Type B pancreatic cell (in vitro differentiated cells): ENCODE measurements at places on chromosomes 5 and 9.

DNA sequence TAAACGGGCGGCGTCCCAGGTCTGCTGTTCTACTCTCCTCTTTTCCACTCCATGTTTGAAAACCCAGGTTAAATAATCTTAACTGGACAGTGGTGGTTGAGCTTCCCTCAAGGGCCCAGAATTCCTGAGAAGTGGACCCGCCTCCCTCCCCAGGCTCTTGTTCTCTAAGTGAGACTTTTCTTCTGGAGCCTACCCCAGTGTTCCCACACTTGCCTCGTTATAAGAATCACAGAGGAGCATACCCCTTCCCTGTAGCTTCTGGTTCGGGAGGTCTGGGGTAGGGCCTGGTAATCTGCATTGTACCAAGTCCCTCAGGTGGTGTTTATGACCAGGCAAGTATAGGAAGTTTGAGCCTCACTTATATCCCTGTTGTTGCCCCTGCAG, 12.0 kb downstream of the PSD2 start:
- no peak for DNase-seq

DNA sequence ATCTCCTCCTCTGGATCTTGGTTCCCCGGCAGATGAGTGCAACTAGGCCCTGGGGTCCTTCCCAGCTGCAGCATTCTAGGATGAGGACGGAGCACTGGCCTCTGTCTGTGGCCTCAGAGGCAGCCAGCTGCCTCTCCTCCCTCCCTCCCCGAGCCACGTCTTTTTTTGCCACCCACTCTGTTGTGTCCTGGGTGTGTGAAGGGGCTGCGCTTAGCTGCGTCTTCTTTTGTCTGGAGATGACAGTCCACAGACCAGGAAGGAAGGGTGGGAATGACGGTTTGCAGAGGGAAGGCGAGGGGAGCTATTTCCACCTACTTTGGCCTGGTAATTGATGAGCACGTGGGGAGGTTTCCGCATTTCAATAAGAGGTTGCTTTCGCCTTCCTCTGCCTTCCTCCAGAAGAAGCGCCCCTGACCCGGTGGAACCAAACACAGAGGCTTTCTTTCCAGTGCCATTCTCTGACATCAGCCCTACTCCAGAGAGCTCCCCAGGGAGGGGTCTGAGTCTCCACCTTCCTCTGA, 34.5 kb upstream of the GABRP start:
- DNase-seq = peak; percentile 27

GRCh38 chr9:85432599-85432998, 309.2 kb downstream of the AGTPBP1 start:
- DNase-seq = no peak

- DNase-seq = no peak
Observed at GRCh38 chr9:98280574-98280973, 25.1 kb upstream of the TBC1D2 start.

DNA sequence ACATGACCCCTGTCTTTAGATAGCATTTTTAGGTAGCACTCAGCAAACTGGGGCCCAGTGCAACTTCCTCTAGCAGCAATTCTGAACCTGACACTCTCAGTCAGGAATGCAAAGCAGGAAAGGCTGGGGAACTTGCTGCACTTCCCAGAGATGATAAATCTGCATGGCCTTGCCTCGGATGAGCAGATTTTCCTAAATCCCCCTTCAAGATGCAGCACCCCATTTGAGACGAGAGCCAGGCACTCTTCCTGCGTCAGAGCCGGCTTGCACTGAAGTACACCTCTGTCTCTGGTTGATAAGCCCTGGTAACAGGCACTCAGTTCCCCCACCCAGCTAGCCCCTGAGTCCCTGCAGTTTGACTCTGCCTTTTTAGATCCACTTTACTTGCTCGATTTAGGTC, 296.7 kb upstream of the PANK3 start:
- DNase-seq = no peak

DNA sequence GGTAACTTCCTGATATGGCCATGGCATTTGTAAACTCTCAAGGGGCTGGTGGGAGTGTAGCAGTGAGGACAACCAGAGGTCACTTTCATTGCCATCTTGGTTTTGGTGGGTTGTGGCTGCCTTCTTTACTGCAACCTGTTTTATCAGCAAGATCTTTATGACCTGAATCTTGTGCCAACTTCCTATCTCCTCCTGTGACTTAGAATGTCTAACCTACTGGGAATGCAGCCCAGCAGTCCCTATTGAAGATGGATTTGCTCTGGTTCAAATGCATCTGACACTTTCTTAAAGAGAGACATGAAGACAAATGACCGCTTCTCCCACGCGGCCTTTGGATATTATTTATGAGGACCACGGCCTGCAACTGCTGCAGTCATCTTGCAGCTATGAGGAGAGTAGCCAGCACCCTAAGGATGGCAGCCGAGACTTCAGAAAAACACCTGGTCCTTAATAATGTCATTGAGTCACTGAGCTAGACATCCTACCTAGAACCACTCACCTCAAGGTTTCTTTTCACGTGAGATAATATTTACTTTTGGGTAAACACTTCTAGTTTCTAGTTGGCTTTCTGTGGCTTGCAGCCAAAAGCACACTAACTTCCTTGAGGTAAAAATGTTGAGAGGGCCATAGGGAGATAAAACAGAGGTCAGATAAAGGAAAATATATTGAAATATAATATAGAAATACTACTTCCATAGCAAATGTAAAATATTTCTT, 28.2 kb downstream of the CETN3 start:
- DNase-seq = no peak

- no peak for DNase-seq
Observed at GRCh38 chr5:160036243-160036642, 27.3 kb downstream of the TTC1 start.

DNA sequence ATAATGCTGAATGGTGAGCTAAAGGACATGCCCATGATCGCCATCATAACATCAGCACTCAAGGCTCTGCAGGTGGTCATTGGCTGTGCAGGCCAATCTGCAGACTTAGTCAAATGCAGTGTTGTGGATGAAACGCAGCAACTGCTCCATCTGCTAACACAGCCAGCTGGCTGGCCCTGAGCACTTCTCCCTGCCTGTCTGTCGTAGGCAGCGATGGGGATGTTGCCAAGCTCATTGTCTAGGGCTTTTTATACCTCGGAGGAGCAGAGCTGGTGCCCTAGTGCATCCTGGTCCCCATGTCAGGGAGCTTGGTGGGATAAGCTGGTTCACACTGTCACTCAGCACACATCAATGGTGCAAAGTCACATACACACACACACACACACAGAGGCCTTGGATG, 189.4 kb downstream of the TENT4A start:
- no peak for DNase-seq

- DNase-seq = no peak
Observed at GRCh38 chr9:93918061-93918460, 37.1 kb downstream of the BARX1 start.

DNA sequence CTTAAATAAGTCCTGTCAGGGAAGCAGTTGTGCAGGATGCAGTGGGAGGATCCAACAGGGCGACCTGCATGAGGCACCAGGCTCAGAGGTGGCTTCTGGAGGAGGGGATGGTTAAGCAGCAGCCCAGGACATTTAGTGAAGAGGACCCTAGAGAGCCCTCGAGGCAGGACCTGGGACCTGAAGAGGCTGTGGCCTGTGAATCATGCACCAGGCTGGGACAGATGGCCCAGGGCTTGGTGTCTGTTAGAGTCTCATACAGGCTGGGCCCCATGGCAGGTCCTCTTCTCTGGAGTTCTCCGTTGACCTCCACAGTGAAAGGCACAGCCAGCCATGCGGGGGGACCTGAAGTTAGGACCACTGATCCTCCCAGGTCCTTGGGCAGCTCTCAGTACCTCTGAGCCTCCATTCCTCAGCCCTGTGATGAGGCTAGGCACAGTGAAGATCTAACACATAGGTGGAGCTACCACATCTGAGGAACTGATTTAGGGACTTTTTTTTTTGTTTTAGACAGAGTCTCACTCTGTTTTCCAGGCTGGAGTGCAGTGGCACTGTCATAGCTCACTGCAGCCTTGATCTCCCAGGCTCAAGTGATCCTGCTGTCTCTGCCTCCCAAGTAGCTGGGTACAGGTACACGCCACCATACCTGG, 60.8 kb upstream of the GARNL3 start:
- no peak for DNase-seq

GRCh38 chr5:150149618-150150017, 6.0 kb downstream of the PDGFRB start:
- no peak for DNase-seq

DNA sequence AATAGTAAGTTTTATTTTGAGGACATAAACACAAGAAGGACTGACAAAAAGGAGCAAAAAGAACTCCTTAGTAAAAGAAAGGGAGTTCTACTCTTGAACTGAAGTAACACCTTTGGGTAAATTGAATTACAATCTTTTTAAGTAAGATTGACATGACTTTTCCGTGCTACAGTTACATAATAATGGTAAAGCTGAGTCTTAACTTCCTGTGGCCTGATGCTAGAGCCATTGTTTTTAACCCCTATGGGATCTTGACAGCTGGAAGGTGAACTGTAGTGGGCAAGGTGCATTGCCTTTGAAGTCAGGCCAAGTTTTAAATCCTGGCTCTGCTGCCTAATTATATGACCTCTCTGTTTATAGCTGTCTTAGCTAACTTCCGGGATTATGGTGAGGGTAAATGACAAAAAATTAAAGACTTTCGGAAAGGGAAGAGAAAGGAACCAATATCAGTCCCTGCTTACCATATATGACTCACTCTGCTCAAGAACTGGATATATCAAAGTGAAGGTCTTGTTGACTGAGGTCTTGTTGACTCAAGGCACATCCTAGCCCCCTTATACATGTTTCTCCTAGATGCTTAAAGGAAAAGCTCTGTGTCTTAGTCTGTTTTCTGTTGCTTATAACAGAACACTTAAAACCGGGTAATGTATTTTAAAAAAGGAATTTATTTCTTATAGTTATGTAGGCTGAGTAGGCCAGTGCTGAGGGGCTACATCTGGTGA, 6.8 kb downstream of the HSD17B4 start:
- DNase-seq = no peak

GRCh38 chr9:134123764-134124128, 12.1 kb upstream of the WDR5 start:
- DNase-seq = no peak

DNA sequence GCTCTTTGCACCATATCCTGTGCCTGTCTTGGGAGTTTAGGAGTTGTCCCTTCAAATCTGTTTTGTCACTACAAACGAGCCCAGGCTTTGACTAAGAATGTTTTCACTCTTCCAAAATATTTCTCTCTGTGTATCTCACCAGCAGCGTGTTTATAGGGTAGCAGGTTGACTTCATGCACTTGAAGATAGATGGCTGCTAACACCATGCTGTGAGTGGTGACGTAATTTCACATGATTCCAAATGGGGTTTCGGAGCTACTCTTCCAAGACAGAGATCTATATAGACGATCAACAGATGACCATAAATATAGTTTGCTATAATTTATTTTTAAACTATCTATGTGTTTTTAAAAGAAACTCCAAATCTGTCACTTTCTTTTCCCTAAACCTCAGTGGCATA, 30.6 kb downstream of the RORB start:
- no peak for DNase-seq

- DNase-seq = peak; percentile 79
Observed at GRCh38 chr5:159915904-159916840, at the start of gene ADRA1B. TSS of gene ADRA1B (plus strand) at chr5:159916482. CDS start at chr5:159916906, 424 bp downstream.

DNA sequence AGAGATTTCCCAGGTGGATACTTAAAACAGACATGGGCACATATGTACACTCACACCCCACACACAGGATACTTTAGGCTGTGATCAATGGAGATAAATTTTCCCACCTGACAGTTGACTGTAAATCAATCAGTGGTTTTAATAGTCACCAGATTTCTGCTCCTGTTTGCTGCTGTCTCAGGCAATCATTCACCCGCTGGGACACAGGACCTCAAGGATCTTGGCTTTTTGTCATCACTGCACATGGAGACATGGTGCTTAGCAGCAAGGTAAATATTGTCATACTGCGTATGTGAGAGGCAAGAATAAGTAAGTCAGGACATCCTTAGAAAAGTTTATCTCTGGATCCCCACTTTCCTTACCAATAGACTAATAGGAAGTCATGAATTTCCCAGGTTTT, 60.8 kb upstream of the KLF9 start:
- DNase-seq = no peak

GRCh38 chr9:92120138-92120537, 4.9 kb upstream of the SPTLC1 start:
- DNase-seq = no peak

GRCh38 chr5:97547430-97547829, 364.4 kb upstream of the RIOK2 start:
- DNase-seq = no peak

- DNase-seq = no peak
Observed at GRCh38 chr9:116002624-116003023, 151.0 kb upstream of the PAPPA start.

DNA sequence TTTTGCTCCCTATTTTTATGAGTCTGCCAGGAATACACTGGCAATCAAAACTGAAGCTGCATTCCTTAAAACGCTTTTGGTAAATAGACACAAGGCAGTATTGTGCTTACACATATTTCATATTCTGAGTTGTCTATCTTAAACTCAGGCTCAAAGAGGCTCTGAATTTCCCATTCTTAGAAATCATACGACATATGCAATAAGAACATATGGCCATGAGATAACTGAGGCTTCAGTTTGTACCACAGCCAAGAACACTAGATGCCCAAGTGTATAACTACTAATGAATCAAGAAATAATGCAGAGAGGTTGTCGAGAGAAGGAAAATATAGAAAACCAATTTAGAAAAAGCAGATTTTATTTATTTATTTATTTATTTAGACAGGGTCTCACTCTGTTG, 357.4 kb downstream of the NDUFS4 start:
- no peak for DNase-seq

DNA sequence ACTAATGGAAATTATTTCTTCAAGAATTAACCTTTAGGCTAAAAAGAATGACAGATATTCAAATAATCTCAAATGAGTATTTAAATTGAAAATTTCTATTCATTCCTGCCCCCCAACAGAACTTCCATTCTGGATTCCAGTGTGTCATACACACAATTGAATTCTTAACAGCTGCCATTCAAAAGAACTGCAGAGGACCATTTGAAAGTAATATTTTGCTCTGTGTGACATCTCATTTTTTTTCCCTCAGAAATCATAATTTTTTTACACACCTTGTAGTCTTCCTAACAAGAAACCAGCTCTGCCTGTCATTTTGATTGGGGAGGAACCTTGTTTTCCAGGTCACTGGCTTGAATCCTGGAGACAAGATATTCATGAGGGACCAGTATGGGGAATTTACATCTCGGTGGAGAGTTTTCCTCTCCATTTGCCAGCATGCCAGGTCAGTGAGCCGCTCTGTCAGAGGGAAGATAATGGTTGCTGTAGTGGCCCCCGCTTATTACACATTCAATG, 358.7 kb upstream of the ITGA1 start:
- DNase-seq = no peak

DNA sequence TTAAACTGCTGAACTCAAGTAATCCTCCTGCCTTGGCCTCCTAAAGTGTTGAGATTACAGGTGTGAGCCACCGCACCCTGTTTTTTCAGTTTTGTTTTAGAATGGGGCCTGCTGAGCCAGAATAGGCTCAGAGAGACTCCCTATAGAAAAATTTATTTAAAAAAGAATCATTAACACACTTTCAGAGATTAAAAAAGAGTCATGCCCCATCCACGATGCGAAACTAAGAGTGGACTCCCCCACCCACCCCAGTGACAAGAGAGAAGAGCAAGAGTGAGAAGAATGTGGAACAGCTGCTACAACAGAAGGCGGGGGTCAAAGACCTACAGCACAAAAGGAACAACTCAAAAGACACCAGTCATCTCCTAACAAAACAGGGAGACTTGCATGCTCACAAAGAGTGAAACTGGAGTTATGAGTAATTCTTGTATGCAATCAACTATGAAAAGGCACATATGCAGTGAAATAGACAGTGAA, 47.2 kb downstream of the GLDC start:
- DNase-seq = no peak
